ENCODE measurements at places on chromosomes 12 and 14.

GRCh38 chr14:100844082-100844408, 18.1 kb downstream of the MEG3 start:
- DNase-seq, result no peak

DNA sequence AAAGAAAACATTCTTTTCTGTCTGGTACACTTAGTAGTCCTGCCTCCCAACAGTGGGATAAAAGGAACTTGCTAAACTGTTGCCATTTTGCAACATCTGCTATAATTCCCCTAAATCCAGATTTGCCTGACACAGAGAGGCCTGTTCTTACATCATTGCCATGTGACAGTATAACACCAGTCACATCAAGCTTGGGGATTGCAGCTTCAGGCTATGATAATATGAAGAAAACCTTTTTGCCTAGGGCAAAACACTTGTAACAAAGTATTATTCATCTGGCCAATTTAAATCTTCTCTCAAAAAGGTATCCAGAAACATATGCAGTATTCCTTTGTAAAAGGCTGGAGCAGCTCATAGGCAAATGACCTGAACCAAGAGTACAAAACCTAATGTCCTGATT, 80.9 kb upstream of the OTX2 start:
- no peak for DNase-seq

DNA sequence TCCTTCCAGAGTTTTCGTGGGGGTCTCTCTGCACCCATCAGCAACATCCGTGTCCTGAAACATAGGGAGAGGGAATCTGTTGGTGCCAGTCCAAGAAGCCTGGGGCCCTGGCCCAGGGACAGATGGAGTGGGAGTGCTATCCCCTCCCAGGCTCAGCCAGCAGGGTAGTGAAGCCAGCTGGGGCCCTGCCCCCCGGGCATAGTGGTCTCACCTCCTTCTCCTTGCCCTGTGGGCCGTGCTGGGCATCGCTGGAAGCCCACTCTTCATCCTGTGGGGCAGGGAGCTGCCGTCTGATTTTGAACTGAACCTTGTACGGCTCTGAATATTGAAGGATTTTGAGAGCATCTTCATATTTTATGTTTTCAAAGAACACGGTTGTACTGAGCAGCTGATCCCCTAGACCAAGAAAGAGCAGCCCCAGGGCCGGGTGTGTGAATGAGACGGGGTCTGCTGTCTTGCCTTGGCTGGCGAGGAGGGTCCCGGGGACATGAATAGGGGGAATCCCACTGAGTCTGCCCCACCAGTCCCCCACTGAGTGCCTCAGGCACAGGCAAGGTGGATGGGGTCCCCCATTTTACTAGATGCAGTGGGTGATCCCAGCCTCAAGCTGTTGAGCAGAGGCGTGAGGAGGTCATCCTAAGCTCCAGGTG, 23.3 kb downstream of the AHNAK2 start:
- no peak for DNase-seq

- no peak for DNase-seq
Observed at GRCh38 chr14:81310606-81311005, 89.5 kb downstream of the STON2 start.

- DNase-seq, result no peak
Observed at GRCh38 chr12:2282318-2282717, 229.5 kb downstream of the CACNA1C start.

- no peak for DNase-seq
Observed at GRCh38 chr12:51721282-51721940, 127.1 kb downstream of the FIGNL2 start.

DNA sequence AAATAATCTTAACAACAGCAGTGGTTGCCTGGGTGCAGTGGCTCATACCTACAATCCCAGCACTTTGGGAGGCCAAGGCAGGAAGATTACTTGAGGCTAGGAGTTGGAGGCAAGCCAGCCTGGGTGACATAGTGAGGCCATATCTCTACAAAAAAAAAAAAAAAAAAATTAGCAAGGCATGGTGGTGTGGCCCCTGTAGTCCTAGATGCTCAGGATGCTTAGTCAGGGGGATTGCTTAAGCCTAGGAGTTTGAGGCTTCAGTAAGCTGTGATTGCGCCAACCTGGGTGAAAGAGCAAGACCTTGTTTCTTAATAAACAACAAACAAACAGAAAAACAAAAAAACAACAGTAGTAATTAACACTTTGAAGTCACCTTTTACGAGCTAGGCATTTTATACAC, 642 bp upstream of the ACSM4 start:
- DNase-seq, result no peak

- no peak for DNase-seq
Observed at GRCh38 chr12:39157696-39158342, 252.4 kb upstream of the CPNE8 start.

DNA sequence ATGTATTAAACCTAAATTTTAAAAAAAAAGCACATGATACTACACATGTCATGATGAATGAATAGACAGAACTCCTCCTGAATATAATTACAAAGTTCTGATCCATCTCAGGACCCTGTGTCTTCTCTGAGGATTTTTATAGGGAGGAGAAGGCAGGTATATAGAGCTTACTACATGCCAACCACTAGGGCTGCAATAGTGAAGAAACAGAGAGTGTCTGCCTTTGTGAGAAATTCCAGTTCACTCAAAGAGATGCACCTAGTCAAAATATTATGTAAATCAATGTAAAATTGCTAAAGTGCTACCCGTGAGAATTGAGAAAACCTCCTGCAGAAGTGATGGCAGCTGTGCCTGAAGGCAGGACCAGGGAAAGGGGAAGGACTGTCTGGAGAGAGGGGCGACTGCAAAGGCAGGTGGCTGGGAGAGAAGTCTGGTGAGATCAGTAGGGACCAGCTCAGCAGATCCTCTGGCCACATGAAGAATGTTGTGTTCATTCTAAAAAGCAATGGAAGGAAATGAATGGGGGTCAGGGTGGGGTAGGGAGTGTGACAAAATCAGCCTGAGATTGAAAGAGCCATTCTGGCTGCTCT, 15.1 kb downstream of the ABHD4 start:
- no peak for DNase-seq

- DNase-seq, result no peak
Observed at GRCh38 chr14:85296456-85297210, 233.3 kb upstream of the FLRT2 start.

GRCh38 chr12:85016413-85016812, 19.7 kb downstream of the TSPAN19 start:
- no peak for DNase-seq

DNA sequence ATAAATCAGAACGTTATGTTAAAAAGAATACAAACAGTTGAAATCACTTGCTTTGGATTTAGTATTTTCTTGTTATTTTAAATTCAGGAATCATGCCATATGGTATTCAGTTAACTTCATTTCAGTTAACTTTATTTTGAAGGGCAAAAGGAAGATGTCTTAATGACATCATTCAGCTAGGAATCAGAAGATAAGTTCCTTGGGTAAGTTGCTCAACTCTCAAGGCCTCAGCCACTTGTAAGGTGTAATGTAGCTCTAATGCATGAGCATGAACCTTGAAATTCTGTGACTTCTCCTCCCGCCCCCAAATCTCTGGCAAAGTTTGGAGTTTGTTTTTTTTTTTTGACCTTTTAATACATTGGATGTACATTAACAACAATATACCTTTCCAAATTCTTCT, 42.6 kb downstream of the FRS2 start:
- no peak for DNase-seq

- peak; percentile 45 for DNase-seq
Observed at GRCh38 chr14:45426685-45427282, 173.8 kb upstream of the MIS18BP1 start.

DNA sequence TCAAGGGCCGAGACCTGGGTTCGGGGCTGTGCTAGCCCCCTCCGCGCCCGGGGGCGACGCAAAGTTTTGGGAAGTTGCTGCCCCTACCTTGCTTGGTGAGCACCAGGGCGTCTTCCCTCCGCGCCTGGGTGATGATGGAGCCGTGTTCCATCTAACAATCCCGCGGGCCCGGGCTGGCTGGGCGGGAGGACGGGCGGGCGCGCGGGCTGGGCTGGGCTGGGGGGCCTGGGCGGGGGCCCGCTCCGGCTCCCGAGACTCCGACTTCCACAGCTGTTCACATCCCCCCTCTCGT, 298 bp downstream of the CTDSP2 start:
- DNase-seq, result no peak

DNA sequence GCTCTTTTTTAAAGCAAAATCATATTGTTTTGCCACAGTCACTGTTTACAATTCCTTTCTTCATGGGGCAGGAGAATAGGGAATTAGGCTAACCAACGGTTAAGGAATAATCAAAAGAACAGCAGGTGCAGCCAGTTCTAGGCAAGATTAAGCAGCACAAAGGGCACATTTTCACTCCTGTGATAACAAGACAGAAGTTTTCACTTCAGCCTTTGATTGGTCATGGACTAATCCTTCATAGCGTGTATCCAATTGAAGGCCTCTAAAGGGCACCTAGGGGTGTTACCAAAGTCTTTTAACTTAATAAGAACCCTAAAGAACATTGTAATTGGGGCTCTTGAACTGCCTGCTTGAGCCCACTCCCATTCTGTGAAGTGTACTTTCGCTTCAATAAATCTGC, 206.9 kb upstream of the AMIGO2 start:
- no peak for DNase-seq

All from HEK293T (cell line).